Gastrocnemius medialis (tissue), 4 donors: ENCODE measurements at places on chromosomes 12 and 14. TPM values are rescaled to one million over a fixed set of nuclear protein-coding genes. Genes with fewer than 3 reads are reported as not detected.

The PTPN6 gene
- total RNA-seq = 0.87 TPM

The ASIC1 gene
- total RNA-seq = 0.53 TPM

The TTLL5 gene
- 9.1 TPM for total RNA-seq

The PLBD1 gene
- 6.1 TPM for total RNA-seq

The KRT77 gene
- total RNA-seq = not detected

The POTEG gene
- not detected for total RNA-seq

The ADAMTS20 gene
- not detected for total RNA-seq

DNA sequence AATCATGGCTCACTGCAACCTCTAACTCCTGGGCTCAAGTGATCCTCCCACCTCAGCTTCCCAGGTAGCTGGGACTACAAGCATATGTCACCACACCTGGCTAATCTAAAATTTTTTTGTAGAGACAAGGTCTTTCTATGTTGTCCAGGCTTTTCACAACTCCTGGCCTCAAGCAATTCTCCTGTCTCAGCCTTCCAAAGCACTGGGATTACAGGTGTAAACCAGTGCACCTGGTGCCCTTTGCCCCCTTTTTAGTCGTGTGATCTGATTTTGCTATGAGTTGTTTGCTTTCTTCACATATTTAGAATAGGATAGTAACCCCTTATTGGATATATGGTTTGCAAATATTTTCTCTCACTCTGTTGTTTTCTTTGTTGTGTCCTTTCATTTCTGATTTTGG, 1.7 kb upstream of the RAD52 start:
- H3K27me3 ChIP-seq = no peaks in the 10 kb centered on the region
- H3K4me1 ChIP-seq = peaks cover 20% of the 10 kb centered on the region
- no peak for DNase-seq
- H3K36me3 ChIP-seq = no peaks in the 10 kb centered on the region

DNA sequence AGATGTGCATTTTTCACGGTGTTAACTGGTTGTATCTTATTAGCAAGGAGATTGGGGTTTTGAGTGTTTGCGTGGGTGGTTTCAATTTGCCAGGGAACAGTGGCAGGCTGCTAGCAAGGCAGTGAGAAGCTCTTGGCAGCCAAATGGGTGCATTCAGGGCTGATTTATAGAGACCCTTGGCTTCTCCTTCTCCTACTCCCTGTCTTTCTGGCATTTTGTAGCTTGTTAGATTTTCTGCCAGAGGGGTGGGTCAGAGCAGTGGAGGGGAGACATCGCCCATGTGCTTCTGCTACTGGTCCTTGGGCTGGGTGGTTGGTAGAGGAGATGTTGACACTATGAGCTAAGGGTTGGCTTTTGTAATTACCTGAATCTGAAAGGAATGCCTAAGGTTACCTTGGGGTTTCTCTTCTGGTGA, 9.6 kb downstream of the CALM1 start:
- no peak for DNase-seq
- H3K4me3 ChIP-seq = no peak overlapping the region
- H3K36me3 ChIP-seq = peaks cover 51% of the 10 kb centered on the region

- no peak for DNase-seq
- H3K36me3 ChIP-seq = no peaks in the 10 kb centered on the region
- H3K27ac ChIP-seq = no peak overlapping the region
- no peak overlapping the region for H3K4me3 ChIP-seq
- no peaks in the 10 kb centered on the region for H3K4me1 ChIP-seq
These were observed 29.8 kb downstream of the MED21 start for GRCh38 chr12:27052176-27052575.

GRCh38 chr14:81402123-81402495, 2.0 kb upstream of the STON2 start:
- peak overlapping the region; percentile 89 for H3K27ac ChIP-seq
- no peaks in the 10 kb centered on the region for H3K27me3 ChIP-seq
- DNase-seq = no peak
- H3K4me1 ChIP-seq = peaks cover 52% of the 10 kb centered on the region
- H3K36me3 ChIP-seq = peaks cover 11% of the 10 kb centered on the region

GRCh38 chr14:88005978-88006851, 1.3 kb downstream of the GPR65 start:
- H3K27ac ChIP-seq = no peak overlapping the region
- no peaks in the 10 kb centered on the region for H3K4me1 ChIP-seq
- no peak overlapping the region for H3K4me3 ChIP-seq
- H3K27me3 ChIP-seq = no peaks in the 10 kb centered on the region

DNA sequence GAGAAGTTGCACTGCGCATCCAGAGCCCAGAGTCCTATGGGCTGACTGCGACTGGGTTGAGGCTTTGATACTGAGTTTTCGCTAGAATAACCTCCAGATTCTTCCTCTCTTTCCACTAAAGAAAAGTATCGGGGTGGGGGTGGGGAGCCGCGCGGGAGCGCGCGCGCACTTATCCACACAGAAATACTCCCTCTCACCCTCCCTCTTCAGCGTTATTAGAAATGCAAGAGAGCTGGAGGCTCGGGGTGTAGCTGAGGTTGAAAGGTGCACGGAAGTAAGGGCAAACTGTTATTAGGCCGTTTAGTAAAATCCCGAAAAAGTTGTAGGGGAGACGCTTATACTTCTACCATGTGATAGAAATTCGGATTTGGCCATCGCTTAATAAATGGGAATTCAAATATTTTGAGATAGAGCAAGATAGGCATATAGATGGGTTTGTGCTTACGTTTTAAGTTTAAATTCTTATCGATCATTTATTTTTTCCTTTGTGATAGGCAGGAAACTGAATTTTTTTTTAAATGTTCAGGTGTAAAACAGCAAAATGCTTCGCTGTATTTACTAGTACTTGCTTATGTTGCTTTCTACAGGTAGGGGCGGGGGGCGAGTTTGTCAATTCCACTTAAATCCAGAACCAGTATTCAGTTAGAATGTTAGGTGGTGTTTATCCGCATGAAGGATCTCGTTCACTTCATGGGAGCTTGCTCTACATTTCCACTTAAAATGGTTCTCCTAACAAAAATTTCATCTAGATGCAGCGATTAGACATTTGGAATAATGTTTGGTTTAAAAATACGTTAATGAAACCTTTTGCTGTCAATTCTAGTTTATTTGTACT, 1.1 kb downstream of the ARHGAP5 start:
- DNase-seq = peak; percentile 38
- H3K4me1 ChIP-seq = peaks cover 41% of the 10 kb centered on the region
- peak overlapping the region; percentile 89 for H3K4me3 ChIP-seq

DNA sequence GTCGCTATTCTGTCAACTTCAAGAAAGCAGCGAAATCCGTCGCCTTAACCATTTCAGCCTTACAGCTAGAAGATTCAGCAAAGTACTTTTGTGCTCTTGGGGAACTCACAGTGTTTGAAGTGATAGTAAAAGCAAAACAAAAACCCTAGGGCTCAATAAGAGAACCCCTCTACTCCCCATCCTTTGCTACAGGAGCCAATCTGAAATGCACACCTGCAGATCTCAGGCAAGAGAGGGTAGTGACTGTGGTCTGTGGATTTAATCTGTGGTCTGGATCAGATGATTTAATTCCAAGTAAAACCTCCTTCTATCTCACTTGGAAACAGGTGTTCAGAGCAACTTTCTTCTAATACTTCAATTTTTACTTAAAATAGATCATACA, 422.9 kb upstream of the OR4E1 start:
- H3K27me3 ChIP-seq = no peaks in the 10 kb centered on the region
- DNase-seq = no peak
- H3K4me3 ChIP-seq = no peak overlapping the region
- peak overlapping the region; percentile 62 for H3K27ac ChIP-seq
- no peaks in the 10 kb centered on the region for H3K36me3 ChIP-seq

GRCh38 chr14:59827401-59827800, 43.2 kb downstream of the RTN1 start:
- no peak overlapping the region for H3K27ac ChIP-seq
- DNase-seq = no peak
- no peaks in the 10 kb centered on the region for H3K4me1 ChIP-seq
- no peak overlapping the region for H3K4me3 ChIP-seq
- no peaks in the 10 kb centered on the region for H3K36me3 ChIP-seq
- H3K27me3 ChIP-seq = no peaks in the 10 kb centered on the region

DNA sequence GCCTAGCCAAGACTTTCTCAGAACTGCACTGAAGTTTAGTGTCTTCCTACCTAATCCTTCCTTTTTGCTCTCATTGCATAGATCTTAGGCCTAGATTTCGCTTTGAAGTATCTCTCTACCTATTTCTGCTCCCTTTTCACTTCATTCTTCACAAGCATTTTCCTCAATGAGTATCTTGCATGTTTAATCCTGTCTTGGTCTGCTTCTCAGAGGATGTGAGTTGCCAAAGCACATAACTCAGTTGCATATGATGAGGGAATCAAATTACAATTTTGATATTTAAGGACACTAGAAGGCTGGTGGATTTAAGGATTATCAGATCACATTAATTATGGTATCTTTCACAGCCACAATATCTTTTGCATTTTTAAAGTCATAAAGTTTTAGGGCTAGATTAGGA, 195.5 kb upstream of the DAAM1 start:
- H3K27me3 ChIP-seq = no peaks in the 10 kb centered on the region
- no peak overlapping the region for H3K27ac ChIP-seq
- no peaks in the 10 kb centered on the region for H3K36me3 ChIP-seq
- H3K4me3 ChIP-seq = no peak overlapping the region

- H3K4me3 ChIP-seq = no peak overlapping the region
- DNase-seq = no peak
- H3K27me3 ChIP-seq = no peaks in the 10 kb centered on the region
These were observed 502.6 kb downstream of the DIO2 start for GRCh38 chr14:79708426-79709388.

- H3K27me3 ChIP-seq = no peaks in the 10 kb centered on the region
- H3K27ac ChIP-seq = no peak overlapping the region
- no peaks in the 10 kb centered on the region for H3K4me1 ChIP-seq
- H3K36me3 ChIP-seq = no peaks in the 10 kb centered on the region
These were observed 111.1 kb upstream of the AMIGO2 start for GRCh38 chr12:47190905-47191304.

GRCh38 chr14:60945984-60946383, 34.9 kb downstream of the TRMT5 start:
- peak overlapping the region; percentile 59 for H3K27ac ChIP-seq
- no peaks in the 10 kb centered on the region for H3K36me3 ChIP-seq
- H3K4me1 ChIP-seq = peaks cover 59% of the 10 kb centered on the region
- no peak overlapping the region for H3K4me3 ChIP-seq
- no peak for DNase-seq
- no peaks in the 10 kb centered on the region for H3K27me3 ChIP-seq

DNA sequence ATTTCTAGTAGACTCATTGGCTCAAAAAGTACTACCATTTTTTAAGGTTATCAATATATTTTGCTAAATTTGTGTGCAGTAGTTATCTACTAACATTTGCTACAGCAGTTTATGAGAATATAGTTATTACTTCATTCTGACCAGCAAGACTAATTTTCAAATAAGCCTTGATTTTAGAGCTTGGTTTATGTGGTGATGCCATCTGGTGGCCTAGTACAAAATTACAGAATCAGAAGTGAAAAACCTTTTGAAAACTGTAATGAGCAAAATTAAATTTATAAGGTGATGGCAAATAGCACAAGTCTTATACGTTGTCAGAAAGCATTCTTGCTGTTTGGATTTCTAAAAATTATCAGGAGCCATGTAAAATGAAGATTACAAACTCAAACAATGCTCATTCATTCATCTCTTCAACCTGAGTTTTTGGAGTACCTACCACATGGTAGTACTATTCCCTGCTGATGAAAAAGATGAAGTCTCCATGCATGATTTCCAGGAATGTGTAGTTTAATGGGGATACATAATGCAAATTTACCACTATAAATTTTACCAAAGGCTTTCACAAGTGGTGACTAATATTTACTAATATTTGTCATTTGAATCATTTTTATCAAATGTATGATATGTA, 51.0 kb downstream of the MAGOHB start:
- no peaks in the 10 kb centered on the region for H3K27me3 ChIP-seq
- DNase-seq = no peak
- no peak overlapping the region for H3K27ac ChIP-seq
- H3K36me3 ChIP-seq = no peaks in the 10 kb centered on the region
- no peaks in the 10 kb centered on the region for H3K4me1 ChIP-seq
- H3K4me3 ChIP-seq = no peak overlapping the region

GRCh38 chr14:70045844-70046535, 142.8 kb downstream of the SLC8A3 start:
- no peaks in the 10 kb centered on the region for H3K4me1 ChIP-seq
- no peak overlapping the region for H3K4me3 ChIP-seq
- no peaks in the 10 kb centered on the region for H3K27me3 ChIP-seq
- peak; percentile 65 for DNase-seq
- peaks cover 50% of the 10 kb centered on the region for H3K36me3 ChIP-seq
- H3K27ac ChIP-seq = no peak overlapping the region

DNA sequence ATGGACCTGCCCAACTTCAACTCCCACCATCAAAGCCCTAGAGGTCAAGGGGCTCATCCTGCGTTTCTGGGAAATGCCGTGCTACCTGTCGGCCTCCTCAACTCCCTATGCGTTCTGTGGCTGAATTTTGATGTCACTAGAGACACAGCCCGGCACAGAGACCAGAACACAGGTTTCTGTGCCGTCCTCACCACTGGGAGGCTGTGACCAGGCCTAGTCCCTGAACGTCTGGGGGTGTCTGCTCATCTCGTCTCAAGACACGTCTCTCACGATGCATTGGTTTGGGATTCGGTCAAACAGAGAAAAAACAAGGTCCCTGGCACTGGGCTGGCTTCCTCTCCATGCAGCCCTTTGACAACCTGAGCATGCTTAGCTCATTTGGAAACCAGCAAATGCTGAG, 33.5 kb downstream of the SLC15A4 start:
- DNase-seq = no peak
- H3K27ac ChIP-seq = peak overlapping the region; percentile 7
- H3K4me3 ChIP-seq = no peak overlapping the region
- H3K4me1 ChIP-seq = no peaks in the 10 kb centered on the region
- no peaks in the 10 kb centered on the region for H3K27me3 ChIP-seq

DNA sequence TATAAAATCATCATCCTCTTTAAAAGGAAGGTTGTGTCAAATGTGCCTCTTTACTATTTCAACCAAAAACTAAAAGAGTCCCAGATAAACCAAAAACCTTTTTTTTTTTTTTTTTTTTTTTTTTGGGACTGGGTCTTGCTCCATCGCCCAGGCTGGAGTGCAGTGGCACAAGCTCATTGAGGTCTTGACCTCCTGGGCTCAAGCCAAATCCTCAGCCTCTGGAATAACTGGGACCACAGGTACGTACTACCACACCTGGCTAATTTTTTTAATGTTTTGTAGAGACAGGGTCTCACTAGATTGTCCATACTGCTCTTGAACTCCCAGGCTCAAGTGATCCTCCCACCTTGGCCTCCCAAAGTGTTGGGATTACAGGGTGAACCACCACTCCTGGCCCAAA, 16.4 kb upstream of the SELPLG start:
- no peak overlapping the region for H3K4me3 ChIP-seq
- H3K27ac ChIP-seq = no peak overlapping the region
- DNase-seq = no peak

- no peaks in the 10 kb centered on the region for H3K36me3 ChIP-seq
- DNase-seq = no peak
- H3K27me3 ChIP-seq = no peaks in the 10 kb centered on the region
- no peak overlapping the region for H3K4me3 ChIP-seq
- no peak overlapping the region for H3K27ac ChIP-seq
- H3K4me1 ChIP-seq = no peaks in the 10 kb centered on the region
These were observed 68.2 kb upstream of the EVL start for GRCh38 chr14:99996951-99997571.
